ENCODE measurements at places on chromosomes 3 and 15. TPM values are rescaled to one million over a fixed set of nuclear protein-coding genes. Genes with fewer than 3 reads are reported as not detected.

The FAM81A gene
- under 0.01 TPM for total RNA-seq

The GUCA1C gene
- not detected for total RNA-seq

The SEMA3G gene
- 27.2 TPM for total RNA-seq

The GOLGA8G gene
- total RNA-seq = not detected
